IPS-NIHi11 (cell line): ENCODE measurements at places on chromosomes 1 and 21.

GRCh38 chr1:246012341-246012740 lies 494.7 kb downstream of the SMYD3 start:
- DNase-seq, result peak; percentile 61

DNA sequence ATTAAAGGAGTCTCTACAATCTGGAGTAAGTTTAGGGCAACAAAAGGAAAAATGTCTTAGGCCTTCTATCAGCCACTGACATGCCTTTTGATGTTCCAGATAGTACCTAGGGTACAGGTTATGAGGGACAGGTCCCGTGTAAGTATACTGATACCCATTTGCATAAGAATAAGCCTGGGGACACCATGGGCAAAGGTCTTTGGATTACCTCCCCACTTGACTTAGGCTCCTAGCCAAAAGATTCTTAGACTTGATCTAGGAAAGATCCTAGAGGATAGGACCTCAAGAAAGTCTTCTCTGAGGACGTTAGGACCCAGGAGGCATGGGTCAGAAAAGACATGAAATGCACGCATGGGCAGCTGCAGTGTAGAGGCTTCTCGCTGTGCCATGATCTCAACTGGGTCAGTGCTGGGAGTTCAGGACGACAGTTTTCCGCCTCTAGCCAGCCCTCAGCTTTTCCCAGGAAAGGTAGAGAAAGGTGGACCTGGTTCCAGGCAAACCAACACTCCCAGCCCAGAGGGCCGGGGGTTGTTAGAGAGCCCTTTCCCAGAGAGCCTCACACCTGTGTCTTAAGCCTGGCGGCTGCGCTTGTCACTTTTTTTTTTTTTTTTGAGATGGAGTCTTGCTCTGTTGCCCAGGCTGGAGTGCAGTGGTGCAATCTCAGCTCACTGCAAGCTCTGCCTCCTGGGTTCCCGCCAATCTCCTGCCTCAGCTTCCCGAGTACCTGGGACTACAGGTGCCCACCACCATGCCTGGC lies 26.6 kb downstream of the MSTO1 start:
- DNase-seq, result no peak

GRCh38 chr1:53822931-53823330 lies 15.2 kb downstream of the NDC1 start:
- DNase-seq, result no peak

GRCh38 chr1:20837554-20838192 lies 50.6 kb upstream of the HP1BP3 start:
- DNase-seq, result no peak

GRCh38 chr1:2412773-2413494 lies 570 bp upstream of the PEX10 start:
- peak; percentile 74 for DNase-seq

DNA sequence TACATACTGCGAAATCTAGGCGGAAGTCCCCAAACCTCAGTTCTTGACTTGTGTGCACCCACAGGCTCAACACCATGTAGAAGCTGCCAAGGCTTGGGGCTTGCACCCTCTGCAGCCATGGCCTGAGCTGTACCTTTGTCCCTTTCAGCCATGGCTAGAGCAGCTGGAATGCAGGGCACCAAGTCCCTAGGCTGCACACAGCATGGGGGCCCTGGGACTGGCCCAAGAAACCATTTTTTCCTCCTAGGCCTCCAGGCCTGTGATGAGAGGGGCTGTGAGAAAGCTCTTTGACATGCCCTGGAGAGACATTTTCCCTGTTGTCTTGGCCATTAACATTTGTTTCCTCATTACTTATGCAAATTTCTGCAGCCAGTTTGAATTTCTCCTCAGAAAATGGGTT lies 1.5 kb upstream of the PRSS38 start:
- no peak for DNase-seq

- DNase-seq, result no peak
These were observed 70.0 kb upstream of the MAGI3 start for GRCh38 chr1:113320272-113320671.

- DNase-seq, result no peak
These were observed 126.2 kb upstream of the COL6A1 start for GRCh38 chr21:45855248-45855811.

GRCh38 chr1:207858281-207858680 lies 52.6 kb downstream of the CD34 start:
- no peak for DNase-seq

- no peak for DNase-seq
These were observed 47.3 kb downstream of the KMO start for GRCh38 chr1:241579434-241579833.

- peak; percentile 56 for DNase-seq
These were observed 24.6 kb downstream of the TNFRSF1B start for GRCh38 chr1:12191242-12192032.

- DNase-seq, result no peak
These were observed 2.5 kb downstream of the DNMT3L start for GRCh38 chr21:44259082-44259705.

DNA sequence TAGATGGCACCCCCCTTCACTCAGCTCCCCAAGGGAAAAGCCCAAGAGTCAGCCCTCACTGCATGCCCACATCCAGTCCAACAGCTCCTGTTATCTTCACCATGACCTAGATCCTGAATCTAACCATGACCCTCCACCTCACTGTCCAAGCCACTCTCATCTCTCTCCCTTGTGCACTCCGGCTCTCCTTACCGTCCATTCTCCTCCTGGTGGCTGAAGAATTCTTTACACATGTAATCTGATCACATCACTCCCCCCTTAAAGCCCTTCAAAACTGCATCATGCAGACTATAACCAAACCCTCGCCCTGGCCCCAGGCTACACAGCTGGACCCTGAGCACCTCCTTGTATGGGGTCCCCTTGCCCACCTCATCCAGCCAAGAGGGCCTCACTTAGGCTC lies 14.0 kb upstream of the PAQR7 start:
- no peak for DNase-seq

- DNase-seq, result peak; percentile 35
These were observed 2.1 kb downstream of the SIPA1L2 start for GRCh38 chr1:232627645-232628334.
